ENCODE measurements at places on chromosomes 4 and X.

GRCh38 chr4:118335324-118335723, 17.5 kb downstream of the PRSS12 start:
- DNase-seq = no peak

DNA sequence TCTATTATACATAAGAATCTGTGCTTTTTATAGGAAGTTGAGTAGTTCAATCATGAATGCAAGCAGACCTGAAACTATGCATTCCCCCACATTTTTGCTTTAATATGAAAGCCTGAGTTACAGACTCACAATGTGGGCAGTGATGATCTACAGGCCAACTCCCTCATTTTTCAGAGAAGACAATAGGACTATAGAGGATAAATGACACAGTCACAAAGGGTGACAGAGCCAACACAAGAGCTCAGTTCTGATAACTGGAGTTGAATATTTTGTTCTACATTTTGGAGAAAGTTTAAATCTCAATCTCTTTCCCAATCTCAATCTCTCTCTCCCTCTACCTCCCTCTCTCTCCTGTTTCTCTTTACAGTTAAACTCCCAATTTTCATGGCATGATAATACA, 27.0 kb downstream of the MBNL3 start:
- DNase-seq = no peak

DNA sequence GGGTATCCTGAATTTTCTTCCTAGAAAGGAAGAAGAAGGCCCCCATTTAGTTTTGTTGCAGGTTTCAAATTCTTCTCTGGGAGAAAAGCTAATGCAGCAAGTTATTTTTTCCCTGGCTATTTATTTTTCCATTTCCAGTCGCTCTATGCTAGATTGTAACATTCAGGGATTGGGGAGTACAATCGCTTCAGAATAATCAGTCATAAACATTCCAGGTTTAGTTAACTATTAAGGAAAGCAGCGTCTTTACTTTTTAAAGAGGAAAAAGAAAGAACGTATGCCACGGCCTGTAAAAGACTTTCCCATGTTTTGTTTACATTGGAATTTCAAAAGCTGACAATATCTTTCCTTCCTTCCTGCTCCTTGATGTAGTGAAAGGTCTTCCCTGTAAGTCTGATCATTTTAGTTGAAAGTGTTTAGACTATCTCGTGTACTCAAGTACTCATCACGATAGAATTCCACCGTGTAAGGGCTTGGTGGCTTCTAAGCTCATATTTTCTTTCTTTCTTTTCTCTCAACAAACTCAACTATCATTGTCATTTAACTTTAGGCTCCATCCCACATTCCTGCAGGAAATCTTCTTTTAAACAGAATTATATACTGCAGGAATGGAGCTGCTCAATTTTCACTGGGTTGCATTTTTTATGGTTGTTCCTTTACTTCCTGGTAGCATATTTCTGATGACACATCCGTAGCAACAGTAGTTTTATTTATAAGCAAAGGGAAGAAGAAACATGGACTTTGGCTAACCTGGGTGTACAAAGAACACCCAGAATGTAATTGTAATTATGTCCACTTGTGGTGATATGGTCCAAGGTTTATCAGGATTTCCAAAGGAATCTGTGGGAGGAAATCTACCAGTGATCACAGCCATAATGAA, 213.1 kb upstream of the FAT1 start:
- no peak for DNase-seq

DNA sequence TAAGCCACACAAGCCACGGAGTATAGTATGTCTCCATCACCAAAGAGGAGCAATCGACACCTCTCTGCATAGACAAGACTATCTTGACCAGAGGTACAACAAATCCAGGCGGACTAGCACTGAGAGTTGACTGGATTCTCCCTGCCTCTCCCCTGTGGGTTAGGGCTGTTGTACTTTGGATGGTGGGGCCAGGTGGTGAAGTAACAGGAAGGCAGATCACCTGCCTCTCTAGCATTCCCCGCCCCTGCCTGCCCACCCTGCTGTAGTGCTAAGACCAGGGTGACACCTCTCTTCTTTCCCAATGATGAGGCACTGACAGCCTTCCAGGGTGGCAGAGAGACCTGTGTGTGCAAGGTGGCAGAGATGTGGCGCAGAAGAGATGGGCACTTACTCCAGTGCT, 47.5 kb upstream of the TRIM2 start:
- no peak for DNase-seq

- no peak for DNase-seq
Measured at GRCh38 chrX:22395372-22395771, 122.7 kb downstream of the CBLL2 start.

GRCh38 chr4:77903186-77903585, 40.6 kb downstream of the MRPL1 start:
- DNase-seq = no peak

DNA sequence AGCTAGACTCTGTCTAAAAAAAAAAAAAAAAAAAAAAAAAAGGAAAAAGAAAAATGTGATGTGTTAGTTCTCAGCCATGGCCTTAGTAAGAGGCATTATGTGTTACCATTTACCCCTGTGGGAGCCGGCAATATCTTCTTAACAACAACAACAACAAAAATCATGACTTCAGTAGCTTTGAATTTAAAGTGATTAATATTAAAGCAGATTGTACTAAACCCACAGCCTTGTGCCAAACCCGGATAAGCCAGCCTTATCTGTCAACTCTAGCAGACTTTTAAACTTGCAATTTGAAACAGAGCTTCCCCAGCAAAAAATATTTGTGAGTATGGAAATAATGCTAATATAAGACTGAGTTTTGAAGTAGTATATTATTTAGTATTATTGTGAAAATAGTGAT, 462.1 kb upstream of the GNPDA2 start:
- no peak for DNase-seq

DNA sequence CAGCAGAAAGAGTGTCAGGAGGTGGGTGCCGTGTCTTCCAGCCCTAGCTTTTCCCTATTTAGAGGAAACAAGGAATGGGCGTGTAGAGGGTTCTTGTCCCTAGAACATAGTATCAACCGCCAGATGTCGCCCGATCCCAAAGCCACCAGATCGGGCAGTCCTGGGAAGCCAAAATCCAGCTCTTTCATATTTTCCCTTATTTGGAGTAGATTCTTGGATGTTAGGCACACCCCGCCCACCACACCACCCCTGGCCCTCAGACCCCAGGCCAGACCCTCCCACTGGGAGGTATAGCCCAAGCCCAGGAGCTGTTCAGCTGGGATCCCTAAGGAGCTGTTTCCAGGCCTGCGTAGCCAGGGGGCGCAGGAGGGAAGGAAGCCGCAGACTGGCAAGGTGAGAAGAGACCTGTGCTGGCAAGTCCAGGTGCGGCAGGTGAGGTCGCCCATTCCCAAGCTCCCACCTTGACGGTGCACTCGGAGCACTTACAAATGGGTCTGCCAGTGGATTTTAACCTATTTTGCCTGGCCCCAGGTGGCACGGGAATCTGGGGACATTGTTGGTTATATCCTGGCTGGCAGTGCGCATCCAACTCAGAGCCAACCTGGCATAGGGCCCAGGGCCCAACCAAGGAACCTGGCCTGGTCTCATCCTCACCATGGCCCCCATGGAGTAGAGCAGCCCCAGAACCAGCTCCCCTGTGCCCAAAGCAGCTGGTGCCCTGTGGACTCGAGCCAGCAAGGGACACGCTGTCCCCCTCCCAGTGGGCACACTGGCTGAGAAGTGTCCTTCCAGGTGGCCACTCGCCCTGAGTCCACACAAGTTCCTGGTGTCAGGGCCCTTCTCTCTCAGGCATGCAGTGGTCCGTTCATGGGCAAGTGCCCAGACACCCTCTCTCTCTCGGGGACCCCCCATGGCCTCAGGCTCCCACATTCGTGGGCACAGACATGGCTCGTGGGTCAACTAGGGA, 811 bp downstream of the FLNA start:
- no peak for DNase-seq

Measured in activated CD4-positive, alpha-beta T cell treated with anti-CD3 and anti-CD28 coated beads for 4 hours (primary cell).